ENCODE measurements at places on chromosomes 11 and 22. TPM values are rescaled to one million over a fixed set of nuclear protein-coding genes. Genes with fewer than 3 reads are reported as not detected.

GRCh38 chr11:36588099-36588498 lies 6.2 kb upstream of the IFTAP start:
- peaks cover 17% of the 10 kb centered on the region for H3K27me3 ChIP-seq
- H3K36me3 ChIP-seq, result no peaks in the 10 kb centered on the region
- H3K4me1 ChIP-seq, result no peaks in the 10 kb centered on the region
- no peak overlapping the region for H3K4me3 ChIP-seq
- no peak for DNase-seq

DNA sequence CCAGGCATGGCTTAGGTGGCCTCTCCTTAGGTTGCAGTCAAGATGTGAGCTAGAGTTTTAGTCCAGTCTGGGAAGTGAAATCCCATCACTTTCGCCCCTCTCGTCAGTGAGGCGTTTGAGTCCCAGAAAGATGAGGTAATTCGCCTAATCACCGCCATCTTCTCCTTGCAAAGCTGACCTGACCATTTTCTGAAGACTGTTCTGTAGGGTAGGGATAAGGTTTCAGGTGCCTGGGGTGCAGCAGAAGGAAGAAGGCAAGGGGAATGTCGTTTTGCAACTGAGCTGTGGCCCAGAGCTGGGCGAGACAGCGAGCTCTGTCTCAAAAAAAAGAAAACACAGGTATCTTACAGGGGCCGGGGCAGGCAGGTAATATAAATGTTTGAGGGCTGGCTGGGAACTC lies 61.7 kb upstream of the CECR2 start:
- H3K4me1 ChIP-seq, result peaks cover 20% of the 10 kb centered on the region
- H3K4me3 ChIP-seq, result no peak overlapping the region
- H3K36me3 ChIP-seq, result no peaks in the 10 kb centered on the region
- DNase-seq, result no peak
- H3K27me3 ChIP-seq, result no peaks in the 10 kb centered on the region
- no peak overlapping the region for H3K27ac ChIP-seq

DNA sequence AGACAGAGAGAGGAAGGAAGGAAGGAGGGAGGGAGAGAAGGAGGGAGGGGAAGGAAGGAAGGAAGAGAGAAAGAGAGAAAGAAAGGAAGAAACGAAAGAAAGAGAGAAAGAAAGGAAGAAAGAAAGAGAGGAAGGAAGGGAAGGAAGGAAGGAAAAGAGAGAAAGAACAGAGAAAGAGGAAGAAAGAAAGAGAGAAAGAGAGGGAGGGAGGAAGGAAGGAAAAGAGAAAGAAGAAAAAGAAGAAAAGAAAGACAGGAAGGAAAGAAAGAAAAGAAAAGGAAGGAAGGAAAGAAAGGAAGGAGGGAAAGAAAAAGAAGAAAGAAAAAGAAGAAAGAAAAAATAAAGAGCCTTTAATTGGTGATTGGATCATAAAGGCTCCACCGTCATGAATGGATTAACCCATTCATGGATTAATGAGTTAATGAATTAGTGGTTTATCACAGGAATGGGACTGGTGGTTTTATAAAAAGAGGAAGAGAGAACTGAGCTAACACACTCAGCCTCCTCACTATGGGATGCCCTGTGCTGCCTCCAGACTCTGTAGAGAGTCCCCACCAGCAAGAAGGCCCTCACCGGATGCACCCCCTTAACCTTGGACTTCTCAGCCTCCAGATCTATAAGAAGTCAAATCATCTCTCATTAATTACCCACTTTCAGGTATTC lies 9.0 kb upstream of the PLAAT2 start:
- H3K4me1 ChIP-seq, result peaks cover 33% of the 10 kb centered on the region
- DNase-seq, result no peak
- H3K27me3 ChIP-seq, result no peaks in the 10 kb centered on the region
- H3K36me3 ChIP-seq, result no peaks in the 10 kb centered on the region

DNA sequence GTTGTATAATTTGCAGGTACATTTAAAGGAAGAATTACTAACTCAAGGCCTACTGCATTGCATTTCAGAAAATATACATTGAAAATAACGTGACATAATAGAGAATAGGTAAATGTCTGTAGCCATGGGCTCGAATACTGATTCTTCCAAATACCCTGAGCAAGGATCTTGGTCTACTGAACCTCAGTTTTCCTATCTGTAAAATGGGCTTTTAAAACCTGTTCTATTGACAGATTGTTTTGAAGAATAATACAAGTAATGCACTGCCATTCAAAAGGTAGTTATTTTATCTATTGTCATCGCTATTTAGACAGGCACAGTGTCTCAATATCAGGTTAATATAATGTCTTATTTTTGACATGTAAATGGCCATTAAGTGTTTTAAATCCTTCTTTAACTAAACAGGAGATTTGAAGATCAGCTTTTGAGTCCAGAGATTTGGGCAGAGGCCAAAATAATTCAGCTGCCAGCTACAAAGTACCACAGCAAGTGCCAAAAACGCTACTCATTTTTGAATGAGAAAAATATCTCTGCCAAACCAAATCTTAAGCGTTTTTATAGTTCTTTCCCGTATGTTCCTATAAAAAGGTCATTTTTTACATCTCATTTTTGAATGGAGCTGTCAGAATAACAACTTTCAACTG lies 56.7 kb downstream of the CTSC start:
- no peak for DNase-seq
- no peak overlapping the region for H3K27ac ChIP-seq
- no peak overlapping the region for H3K4me3 ChIP-seq
- no peaks in the 10 kb centered on the region for H3K4me1 ChIP-seq
- H3K27me3 ChIP-seq, result no peaks in the 10 kb centered on the region

DNA sequence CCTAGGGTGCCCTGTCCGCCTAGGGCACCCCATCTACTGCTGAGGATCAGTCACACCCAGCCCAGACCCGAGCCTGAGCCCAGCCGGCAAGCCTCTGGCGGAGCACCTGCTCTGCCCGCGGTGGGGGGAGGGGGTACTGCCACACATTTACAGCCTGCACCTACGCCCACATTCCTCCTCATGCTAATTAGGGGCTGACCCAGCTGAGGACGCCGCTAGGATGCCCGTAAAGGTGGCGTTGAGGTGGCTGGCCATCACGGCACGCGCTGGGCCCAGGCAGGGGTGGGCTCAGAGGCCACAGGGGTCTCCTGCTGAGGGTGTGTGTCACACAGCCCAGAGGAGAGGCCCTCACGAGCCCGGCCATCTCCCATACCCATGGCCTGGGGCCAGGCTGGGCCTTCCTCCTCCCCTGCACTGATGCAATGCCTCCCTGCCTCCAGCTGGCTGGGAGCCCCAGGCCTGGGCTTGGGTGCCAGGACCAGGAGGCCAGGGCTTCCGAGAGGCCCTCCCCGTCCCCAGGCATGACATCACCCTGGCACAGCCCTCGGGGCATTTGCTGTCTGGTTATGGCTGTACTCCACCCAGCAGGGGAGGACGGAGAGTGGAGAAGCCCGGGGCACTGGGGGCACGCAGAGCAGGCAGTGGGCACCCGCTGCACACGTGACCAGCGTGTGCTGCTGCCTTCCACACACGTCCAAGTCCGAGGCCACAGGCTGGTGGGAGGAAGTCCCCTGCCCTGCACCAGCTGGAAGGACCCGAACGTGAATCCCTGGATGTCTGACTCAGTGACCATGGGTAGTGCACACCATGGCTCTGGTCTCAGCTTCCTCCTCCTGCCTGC lies 12.7 kb downstream of the DUSP8 start:
- H3K36me3 ChIP-seq, result peaks cover 2% of the 10 kb centered on the region
- no peak overlapping the region for H3K27ac ChIP-seq
- H3K4me3 ChIP-seq, result no peak overlapping the region
- H3K4me1 ChIP-seq, result no peaks in the 10 kb centered on the region
- no peaks in the 10 kb centered on the region for H3K27me3 ChIP-seq

The CEP126 gene
- total RNA-seq, result 1.1 TPM

Measured in activated CD4-positive, alpha-beta memory T cell treated with anti-CD3 and anti-CD28 coated beads for 36 hours (primary cell).